ENCODE measurements at places on chromosomes 1 and 21.

- DNase-seq = peak; percentile 79
Observed at GRCh38 chr21:17250778-17251241, 262.0 kb upstream of the CXADR start.

DNA sequence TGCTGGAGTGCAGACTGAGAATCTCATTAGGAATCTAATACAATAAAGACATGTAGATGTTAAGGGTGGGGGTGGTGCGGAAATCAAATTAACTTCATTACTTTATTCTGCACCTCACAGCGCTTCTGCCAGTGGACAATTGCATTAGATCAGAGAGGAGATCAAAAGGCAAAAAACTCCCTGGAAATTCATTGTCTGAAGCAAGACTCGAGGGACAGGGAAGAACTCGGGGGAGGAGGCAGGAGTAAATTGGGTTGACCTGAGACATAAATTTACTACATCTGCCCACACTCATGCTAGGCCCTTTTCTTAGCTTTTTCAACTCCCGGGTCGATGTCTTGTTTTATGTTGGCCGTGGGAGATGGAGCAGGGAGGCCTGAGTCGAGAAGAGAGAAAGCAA is 315.4 kb downstream of the SPATA17 start:
- DNase-seq = no peak

DNA sequence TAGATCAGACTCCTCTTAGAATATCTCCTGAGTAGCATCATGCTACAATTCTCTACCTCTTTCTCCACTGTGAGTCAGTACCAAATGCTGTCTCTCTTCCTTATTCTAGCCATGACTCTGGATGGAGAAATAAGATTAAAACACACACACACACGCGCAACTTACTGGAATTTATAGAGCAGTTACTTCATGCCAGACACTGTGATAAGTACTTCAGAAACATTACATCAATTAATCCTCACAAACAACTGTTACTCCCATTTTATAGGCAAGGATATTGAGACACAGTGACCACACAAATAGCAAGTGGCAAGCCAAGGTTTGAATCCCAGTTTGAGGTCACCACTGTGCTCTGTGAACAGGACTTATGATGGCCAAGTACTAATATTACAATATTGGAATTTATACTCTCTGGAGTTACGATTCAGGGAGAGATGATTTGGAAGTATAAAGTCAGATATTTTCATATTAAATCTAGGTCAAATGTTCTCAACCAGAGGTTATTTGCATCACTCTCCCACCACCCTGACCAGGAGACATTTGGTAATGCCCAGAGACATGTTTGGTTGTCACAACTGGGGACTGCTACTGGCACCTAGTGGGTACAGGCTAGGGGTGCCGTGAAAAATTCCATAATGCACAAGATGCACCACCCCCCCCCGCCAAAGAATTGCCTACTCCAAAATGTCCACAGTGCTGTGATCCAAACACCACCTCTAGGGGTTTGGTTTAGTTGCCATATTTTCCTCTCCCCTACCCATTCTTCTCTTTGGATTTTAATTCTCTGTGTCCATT is 221.6 kb downstream of the LTN1 start:
- DNase-seq = no peak

- DNase-seq = no peak
Observed at GRCh38 chr1:155219592-155220031, 11.1 kb downstream of the MTX1 start.

DNA sequence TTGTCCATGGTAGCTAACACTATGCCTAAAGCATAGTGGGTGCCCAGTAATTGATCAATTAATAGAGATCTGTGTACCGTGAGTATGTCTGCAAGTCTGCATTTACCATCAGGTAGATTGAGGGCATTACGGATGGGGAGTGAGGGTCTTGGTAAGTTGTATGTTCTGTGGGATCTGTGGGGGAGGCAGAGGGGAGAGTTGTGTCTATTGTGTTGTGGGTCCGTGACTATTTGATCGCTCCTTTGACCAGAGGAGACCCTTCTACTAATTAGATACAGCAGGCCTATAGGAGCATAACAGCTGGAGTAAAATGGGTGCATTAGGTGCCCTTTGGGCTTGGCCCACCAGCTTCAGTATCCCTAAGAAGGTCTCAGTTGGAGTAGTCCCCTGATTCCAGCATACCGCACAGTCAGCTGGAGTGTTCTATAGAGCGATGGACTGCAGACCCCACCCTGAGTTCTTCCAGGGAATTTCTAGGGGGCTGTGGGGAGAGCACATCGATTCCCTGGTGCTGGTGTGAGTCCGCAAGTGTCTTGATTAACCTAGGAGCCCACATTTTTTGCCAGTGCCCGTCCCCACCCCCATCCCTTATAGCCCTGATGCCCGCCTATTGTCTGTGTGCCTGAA is 55.9 kb downstream of the RHBG start:
- DNase-seq = no peak

DNA sequence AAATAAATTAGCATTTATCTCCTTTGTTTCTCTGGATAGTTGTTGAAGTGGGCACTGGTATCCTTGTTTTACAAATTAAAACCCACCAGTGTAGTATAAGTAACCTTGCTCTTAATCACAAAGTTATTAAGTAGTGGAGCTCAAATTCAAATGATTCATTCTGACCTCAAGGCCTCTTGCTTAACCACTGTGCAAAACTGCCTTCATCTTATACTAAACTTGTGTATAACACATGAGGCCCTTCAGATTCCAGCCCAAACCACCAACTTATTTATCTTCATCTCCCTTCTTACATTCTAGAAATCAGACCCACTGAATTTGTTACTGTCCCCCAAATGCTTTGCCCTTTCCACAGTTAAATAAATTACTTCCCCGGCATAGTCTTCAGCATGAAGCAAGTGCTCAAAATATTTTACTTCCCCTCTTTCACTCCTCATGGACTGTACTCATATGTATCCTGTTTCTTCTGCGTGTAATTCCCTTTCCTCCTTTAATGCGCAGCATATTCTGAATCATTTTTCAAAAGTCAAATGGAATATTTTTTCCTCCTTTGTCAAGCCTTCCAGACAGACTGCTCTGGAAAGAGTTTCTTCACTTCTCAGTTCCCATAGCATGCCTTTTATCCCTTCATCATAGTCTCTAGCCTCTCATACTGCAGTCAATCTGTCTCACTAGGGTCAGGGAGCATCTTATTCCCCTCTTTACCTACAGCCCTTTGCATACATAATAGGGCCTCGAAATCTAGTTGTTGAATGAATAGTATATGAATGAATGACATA is 19.0 kb upstream of the DNASE2B start:
- DNase-seq = no peak

DNA sequence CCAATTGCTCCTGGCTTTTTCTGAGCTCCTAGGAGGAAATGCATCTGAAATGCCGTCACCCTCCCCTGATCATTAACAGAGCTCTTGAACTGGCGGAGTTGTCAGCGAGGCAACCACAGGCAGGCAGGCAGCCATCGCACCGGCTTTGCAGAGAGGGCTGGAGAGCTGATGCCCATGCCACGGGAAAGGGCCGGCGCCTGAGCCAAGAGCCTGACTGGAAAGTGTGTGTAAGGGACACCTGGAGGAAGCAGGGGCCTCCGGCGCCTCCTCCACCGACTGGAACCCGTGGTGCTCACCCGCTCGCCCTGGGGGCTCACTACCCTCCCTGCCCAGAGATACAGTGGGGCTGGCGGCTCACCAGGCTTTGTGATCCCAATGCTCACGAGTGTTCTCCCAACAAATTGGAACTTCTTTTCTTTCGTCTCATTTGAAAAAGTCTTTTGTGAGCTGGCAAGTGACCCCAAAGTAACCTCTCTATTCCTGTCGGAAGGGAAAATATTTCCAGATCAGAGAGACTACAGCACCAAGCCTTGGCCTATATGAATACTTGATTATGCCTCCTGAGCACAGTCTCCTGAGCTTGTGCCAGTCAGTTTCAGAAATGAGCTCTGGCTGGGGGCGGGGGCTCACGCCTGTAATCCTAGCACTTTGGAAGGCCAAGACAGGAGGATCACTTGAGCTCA is 97.7 kb upstream of the SLC25A33 start:
- no peak for DNase-seq
